ENCODE measurements at places on chromosomes 2 and 18.

GRCh38 chr2:33230842-33231241, 245.6 kb upstream of the RASGRP3 start:
- no peak for DNase-seq

GRCh38 chr2:43152741-43153647, 73.4 kb downstream of the ZFP36L2 start:
- DNase-seq = no peak

DNA sequence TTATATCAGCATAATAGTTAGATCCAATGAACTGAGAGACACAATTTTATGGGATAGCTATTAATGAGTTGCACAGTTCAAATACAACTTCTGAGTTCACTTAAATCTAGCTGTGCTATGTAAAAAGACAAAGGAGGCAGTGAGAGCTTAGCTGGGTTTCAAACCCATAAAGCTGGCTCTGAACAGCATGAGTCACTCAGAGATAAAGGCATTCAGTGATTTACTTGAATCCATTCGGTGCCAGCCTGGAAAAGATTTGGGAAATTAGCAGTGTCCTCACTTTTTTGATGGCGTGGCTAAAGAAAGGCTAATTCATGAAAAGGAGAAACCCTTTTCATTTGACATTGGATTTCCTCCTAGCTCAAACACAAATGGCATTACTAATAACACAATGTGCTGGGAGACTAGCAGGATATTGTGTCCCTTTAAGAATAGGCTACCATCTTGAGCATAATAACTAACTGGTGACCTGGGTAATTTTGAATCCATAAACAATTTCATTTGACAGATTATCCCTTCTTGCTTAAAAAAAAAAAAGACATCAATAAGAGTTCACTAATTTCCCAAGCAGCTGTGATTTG, 98.4 kb upstream of the NEUROD1 start:
- DNase-seq = no peak

DNA sequence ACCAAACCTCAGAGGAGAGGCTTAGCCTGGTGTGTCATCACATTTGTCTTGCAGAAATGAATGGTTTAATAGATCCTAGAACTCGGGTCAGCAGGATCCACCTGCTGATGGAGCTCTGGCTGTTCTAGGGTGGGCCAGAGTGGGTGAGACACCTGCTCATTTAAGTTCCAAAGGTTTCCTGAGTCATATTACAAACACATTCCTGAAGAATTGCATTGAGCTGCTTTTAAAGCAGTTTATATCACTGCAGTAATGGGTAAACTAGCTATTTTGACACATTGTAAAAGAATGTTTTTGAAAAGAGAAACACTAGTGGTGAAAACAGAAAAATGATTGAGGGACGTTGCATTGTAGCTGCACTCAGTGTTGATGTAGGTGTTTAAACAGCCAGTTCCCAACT, 175.3 kb upstream of the TCF4 start:
- no peak for DNase-seq

GRCh38 chr2:9276901-9277451, 70.4 kb downstream of the ASAP2 start:
- DNase-seq = no peak

- DNase-seq = no peak
Observed at GRCh38 chr2:64165706-64166105, 21.5 kb upstream of the PELI1 start.

DNA sequence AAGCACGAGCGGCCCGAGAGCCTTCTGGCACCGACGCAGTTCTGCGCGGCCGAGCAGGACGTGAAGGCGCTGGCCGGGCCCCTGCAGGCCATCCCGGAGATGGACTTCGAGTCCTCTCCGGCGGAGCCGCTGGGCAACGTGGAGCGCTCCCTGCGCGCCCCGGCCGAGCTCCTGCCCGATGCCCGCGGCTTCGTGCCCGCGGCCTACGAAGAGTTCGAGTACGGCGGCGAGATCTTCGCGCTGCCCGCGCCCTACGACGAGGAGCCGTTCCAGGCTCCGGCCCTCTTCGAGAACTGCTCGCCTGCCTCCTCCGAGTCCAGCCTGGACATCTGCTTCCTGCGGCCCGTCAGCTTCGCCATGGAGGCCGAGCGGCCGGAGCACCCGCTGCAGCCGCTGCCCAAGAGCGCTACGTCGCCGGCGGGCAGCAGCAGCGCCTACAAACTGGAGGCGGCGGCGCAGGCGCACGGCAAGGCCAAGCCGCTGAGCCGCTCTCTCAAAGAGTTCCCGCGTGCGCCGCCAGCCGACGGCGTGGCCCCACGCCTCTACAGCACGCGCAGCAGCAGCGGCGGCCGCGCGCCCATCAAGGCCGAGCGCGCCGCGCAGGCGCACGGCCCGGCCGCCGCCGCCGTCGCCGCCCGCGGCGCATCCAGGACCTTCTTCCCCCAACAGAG, 70.4 kb downstream of the ARHGEF33 start:
- no peak for DNase-seq

- DNase-seq = no peak
Observed at GRCh38 chr2:65024149-65024829, 31.9 kb upstream of the CEP68 start.

- no peak for DNase-seq
Observed at GRCh38 chr18:24810561-24811305, 350.3 kb downstream of the HRH4 start.

GRCh38 chr2:19504400-19505198, 146.2 kb upstream of the OSR1 start:
- no peak for DNase-seq

GRCh38 chr2:146147448-146148012, 1627.6 kb upstream of the ZEB2 start:
- no peak for DNase-seq

GRCh38 chr2:27370816-27371620, 602 bp downstream of the SNX17 start:
- no peak for DNase-seq

GRCh38 chr2:1502891-1503304, 89.6 kb downstream of the TPO start:
- no peak for DNase-seq

DNA sequence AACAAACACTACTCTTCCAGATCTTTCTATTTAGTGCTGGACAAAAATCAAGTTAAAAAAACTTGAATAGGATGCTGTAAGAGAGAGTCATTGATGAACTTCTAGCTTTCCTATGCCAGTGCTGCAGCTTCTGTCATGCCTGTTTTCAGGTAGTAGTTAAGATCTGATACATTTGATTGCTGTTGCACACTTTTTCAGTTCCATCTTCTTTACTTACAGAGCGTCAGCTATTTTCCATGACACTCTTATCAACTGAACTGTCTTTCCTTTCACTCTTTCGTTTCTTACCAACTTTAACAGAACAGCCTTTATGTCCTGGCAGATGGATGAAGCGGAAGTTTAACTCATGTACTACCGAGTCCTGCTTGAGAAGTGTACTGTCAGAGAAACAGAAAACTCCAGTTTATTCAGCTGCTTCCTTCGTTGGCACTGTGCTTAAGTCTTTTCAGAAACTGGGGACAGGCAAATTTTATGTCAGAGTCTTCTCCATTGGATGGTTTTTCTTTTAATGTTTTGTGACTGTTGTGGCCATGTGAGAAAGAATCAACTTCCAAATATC, 145.9 kb upstream of the KLHL14 start:
- no peak for DNase-seq

GRCh38 chr2:161250864-161251436, 57.3 kb upstream of the PSMD14 start:
- DNase-seq = peak; percentile 33

DNA sequence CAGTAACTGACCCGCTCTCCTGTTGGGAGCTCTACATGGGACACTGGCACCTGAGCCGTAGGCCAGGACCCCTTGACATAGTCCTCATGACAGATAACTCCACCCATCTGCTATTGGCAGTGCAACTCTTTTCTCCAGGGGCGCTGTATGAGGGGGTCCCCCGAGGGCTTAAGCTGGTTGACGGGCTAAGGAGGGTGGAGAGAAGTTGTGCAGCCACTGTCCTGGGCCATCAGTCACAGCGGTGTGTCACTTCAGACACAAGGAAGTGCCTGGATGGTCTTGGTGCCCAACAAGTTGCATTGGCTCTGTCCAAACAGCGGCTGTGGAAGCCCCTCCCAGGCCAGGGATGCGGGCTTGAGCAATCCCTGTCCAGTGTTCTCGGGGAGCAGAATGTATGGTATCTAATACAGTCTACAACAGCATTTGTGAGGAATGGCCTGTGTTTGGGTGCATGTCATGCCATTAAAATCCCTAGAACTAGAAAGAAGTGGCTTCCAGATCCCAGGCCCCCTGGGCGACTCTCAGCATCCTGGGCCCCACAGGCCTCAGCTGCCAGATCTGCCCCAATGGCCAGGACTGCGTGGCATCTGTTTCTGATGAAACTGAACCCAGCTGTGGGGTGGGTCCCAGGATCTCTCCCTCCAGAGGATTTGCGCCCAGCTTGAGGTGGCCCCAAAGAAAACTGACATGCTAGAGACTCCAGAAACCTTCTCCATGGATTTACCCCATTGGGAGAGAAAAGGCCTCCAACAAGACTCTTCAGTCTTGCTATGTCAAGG, 23.3 kb downstream of the TTC32 start:
- DNase-seq = no peak

DNA sequence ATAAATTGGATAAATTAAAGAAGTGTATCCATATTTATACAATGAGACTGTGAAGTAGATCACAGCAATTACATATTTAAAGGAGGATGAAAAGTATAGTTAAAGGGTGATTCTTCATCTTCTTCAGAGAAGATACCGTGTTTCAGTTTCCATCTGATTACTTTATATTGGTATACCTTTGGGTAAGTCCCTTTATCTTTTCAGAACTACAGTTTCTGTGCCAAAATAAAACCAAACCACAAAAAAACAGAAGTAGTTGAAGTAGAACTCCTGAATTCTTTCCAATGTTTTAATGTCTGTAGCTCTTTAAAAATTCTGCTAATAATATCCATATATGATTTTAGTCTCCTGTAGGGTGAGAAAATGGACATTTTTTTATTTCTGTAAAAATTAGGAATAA, 231.2 kb upstream of the LINC00305 start:
- DNase-seq = no peak

DNA sequence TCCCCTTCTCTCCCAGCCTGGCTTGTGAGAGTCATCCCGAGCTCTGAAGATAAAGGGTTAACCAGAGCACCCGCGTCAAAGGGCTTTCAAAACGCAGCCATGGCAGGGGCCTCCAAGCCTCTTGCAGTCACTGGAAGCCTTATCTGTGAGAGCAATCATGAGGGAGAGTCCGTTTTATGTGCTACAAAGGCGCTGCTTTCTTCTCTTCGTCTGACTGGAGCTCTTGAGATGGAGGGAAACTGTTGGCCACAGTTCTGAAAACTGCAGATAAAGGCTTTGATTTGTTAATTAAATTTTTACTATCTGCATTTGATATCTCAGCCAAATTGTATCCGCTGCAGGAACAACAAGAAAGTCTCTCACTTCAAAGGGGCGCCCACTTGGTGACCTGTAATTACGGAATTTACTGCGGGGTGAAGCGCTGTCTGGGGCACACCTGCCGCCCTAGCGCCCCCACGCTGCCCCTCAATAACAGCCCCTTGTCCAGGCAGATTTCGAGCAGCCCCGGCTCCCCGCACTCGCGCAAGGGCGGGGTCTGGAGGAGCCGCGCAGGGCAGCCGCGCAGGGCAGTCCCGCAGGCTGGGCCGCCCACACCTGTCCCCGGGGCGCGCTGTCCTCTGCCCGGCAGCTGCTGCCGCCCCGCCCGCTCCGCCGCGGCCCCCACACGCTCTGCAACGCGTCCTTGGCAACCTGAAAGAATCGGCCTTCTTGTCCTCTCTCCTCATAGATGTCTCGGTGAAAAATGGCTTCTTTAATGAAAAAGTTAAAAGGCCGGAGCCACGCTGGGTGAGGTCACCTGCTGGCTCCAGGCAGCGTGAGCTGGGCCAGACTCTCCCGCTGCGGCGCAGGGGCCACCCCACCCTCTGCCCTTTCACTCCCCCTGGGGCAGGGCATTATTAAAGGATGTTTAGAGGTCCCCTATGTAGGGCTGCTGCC, 217.9 kb downstream of the VAPA start:
- no peak for DNase-seq

DNA sequence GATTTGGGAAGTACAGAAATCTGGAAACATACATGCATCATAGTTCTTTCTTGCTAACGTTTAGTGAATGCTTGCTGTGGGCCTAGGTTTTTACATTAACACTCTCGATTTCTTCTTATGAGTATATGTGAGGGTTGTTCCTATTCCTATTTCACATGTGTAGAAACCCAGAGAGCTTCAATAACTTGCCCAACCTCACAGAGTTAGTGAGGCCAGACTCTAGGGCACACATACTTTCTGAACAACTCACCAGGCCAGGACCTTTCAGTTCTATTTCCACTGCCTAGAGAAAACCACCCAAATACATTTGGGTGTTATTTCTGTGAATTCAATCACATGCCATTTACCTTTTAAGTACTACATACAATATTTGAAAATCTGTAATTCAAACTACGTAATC, 8.2 kb upstream of the KCTD1 start:
- no peak for DNase-seq

GRCh38 chr2:172929644-172930043, 146.0 kb upstream of the MAP3K20 start:
- DNase-seq = no peak

DNA sequence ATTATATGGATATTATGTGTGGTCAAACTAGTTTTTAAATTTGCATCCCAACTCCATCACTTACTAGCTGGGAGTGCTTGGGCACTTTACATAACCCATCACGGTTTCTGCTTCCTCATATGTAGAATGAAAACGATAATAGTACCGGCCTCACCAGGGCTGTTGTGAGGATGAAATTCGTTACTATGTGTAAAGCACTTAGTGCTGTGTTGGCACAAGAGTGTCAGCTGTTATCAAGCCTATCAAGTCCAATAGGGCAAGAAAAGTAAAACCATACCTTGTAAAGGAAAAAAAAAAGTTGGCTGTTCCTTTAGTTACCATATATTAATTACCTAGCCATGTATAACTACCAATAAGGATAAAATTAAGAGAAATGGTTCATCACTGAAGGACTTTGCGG, 65.4 kb downstream of the TET3 start:
- no peak for DNase-seq

DNA sequence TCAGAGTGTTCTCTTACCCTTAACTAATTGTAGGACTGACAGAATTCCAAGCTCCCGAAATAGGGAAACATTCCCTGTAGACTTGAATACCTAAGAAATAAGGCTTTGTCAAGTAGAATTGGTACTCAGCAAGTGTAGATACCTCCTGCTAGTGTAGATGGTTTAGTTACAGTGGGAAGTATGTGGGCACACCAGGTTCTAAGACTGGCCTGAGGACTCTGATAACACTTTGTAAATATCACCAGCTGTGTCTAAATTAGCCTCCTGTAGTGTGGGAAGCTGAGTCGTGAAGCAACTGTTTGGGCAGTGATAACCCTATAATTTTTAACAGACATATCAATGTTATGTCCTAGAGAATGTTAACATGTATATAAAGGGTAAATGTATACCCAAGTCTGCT, 304.5 kb downstream of the SLC8A1 start:
- DNase-seq = no peak

GRCh38 chr2:49146401-49146800, 7.9 kb downstream of the FSHR start:
- DNase-seq = no peak

GRCh38 chr18:37272841-37273240, 292.8 kb downstream of the CELF4 start:
- DNase-seq = no peak

DNA sequence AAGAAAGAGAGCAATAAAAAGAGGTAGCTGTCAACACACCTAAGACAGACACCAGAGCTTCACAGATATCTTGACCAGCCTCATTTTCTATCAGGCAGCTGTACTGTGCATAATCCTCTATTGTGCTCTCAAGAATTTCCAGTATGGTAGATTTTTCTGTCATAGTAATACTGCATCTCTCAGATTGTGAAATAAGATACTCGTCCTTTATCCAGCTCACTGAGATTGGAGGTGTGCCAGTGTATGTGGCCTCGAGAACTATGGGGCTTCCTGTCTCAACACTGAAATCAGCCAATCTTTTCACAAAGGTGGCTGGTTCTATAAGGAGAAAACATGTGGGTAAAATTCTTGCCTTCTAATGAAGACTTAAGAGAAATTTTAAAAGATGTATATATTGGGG, 88.9 kb downstream of the TTN start:
- no peak for DNase-seq

Measured in DMS 273 treated with DMSO at 0.1 percent for 48 hours (cell line).